Lung (tissue), 17 donors: ENCODE measurements at places on chromosomes 11 and 22. TPM values are rescaled to one million over a fixed set of nuclear protein-coding genes. Genes with fewer than 3 reads are reported as not detected.

HPX gene
- 0.46 TPM for polyA plus RNA-seq

CELSR1 gene
- 14.0 TPM for polyA plus RNA-seq

ADAMTS8 gene
- polyA plus RNA-seq, result 18.3 TPM

LIF gene
- polyA plus RNA-seq, result 5.1 TPM

OR51D1 gene
- not detected for polyA plus RNA-seq

CNGA4 gene
- 0.85 TPM for polyA plus RNA-seq

MMP7 gene
- polyA plus RNA-seq, result 17.9 TPM

PTPMT1 gene
- 91.6 TPM for polyA plus RNA-seq

TIRAP gene
- 5.5 TPM for polyA plus RNA-seq

TRPM5 gene
- polyA plus RNA-seq, result 0.02 TPM

NPTXR gene
- 0.98 TPM for polyA plus RNA-seq

SLC22A6 gene
- polyA plus RNA-seq, result not detected

COMT gene
- polyA plus RNA-seq, result 272 TPM

LRP4 gene
- 2.5 TPM for polyA plus RNA-seq

ZNF214 gene
- polyA plus RNA-seq, result 0.96 TPM

MAPK11 gene
- 9.9 TPM for polyA plus RNA-seq
